ENCODE measurements at places on chromosomes 3 and 15. TPM values are rescaled to one million over a fixed set of nuclear protein-coding genes. Genes with fewer than 3 reads are reported as not detected.

Gene MME
- 5.9 TPM for total RNA-seq

Gene COL8A1
- 3.2 TPM for total RNA-seq

- H3K27me3 ChIP-seq = no peaks in the 10 kb centered on the region
- peaks cover 12% of the 10 kb centered on the region for H3K4me1 ChIP-seq
- DNase-seq = no peak
- H3K27ac ChIP-seq = no peak overlapping the region
Measured at GRCh38 chr15:30962079-30962478, 29.3 kb downstream of the MTMR10 start.

- no peaks in the 10 kb centered on the region for H3K4me1 ChIP-seq
- no peak overlapping the region for H3K27ac ChIP-seq
- H3K27me3 ChIP-seq = no peaks in the 10 kb centered on the region
- no peak for DNase-seq
- H3K4me3 ChIP-seq = no peak overlapping the region
Measured at GRCh38 chr3:64046592-64046991, 23.3 kb upstream of the PSMD6 start.

GRCh38 chr3:186098740-186099139 lies 10.1 kb downstream of the ETV5 start:
- no peaks in the 10 kb centered on the region for H3K36me3 ChIP-seq
- peak overlapping the region; percentile 53 for H3K27ac ChIP-seq
- no peaks in the 10 kb centered on the region for H3K27me3 ChIP-seq
- H3K4me1 ChIP-seq = peaks cover 55% of the 10 kb centered on the region
- no peak for DNase-seq

- DNase-seq = peak; percentile 74
- peak overlapping the region; percentile 74 for H3K4me3 ChIP-seq
- no peaks in the 10 kb centered on the region for H3K27me3 ChIP-seq
- H3K27ac ChIP-seq = peak overlapping the region; percentile 68
Measured at GRCh38 chr3:128123156-128123537, 465 bp downstream of the RUVBL1 start.

Measured in suprapubic skin (tissue), 4 donors.